ENCODE measurements at places on chromosomes 5 and 9. TPM values are rescaled to one million over a fixed set of nuclear protein-coding genes. Genes with fewer than 3 reads are reported as not detected.

DNA sequence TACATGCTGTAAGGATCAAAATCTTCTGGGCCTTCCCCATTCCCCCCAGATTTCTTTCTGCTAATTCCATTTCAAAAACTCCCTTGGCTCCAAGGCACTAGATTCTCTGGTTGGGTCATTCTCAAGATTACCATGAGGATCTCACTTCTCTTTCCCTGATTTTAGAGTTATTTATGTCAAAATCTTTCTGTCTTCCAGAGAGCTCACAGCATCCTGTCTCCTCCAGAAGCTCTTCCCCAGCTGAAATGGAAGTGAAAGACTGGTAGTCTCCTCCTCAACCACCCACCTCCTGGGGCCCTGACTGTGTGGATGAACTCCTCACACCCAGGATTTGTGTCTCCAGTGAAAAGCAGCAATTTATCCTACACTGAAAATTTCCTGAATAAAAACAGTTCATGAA lies 11.9 kb upstream of the ZNF366 start:
- DNase-seq = no peak

DNA sequence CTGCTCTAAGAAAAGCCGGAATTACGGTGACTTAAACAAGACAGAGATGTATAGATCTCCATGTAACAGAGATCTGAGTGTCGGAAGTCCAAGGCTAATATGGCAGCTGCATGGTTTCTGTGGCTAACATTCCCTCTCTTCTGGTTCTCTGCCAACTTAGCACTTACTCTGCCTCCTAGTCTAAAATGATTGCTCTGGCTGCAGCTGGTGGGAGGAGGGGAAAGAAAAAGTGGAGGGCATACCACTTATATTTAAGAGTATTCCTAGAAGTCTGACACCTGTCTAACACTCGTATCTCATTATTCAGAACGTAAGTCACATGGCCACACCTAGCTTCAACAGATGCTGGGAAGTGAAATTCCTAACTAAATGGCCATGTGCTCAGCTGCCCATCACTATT lies 551.5 kb upstream of the TLE4 start:
- DNase-seq = no peak

- no peak for DNase-seq
Measured at GRCh38 chr9:13352451-13352979, 73.0 kb upstream of the MPDZ start.

- no peak for DNase-seq
Measured at GRCh38 chr9:127077644-127077946, 44.8 kb downstream of the ANGPTL2 start.

Gene DROSHA
- total RNA-seq = 19.6 TPM
